ENCODE measurements at places on chromosomes 5 and 9.

GRCh38 chr5:118326481-118327045, 661.8 kb downstream of the DTWD2 start:
- DNase-seq: peak; percentile 6

DNA sequence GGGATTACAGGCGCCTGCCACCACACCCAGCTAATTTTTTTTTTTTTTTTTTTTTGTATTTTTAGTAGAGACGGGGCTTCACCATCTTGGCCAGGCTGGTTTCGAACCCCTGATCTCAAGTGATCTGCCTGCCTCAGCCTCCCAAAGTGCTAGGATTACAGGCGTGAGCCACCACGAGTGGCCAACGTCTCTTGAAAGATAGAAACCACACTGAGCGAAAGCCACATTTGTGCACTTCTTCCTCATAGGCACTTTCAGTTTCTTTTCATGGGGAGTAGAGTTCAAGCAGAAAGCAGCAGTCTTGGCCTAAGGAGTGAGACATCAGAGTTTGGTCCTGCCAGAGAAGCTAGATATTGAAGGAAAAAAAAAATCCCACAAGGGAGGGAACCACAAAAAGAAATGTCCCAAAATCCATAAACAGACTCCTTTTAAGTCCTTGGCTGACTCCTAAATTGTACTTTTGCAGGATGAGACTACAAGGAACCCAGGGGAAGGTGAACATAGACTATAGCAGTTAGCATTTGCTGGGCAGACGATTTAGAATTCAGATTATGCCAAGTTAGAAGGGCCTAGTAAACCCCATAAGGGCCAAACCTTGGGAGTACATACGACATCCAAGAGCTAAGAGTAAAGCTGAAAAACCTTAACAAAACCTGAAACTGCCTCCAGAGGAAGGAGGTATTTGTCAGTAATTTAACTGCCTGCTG, 43.9 kb upstream of the GLIPR2 start:
- no peak for DNase-seq

GRCh38 chr5:82664732-82665131, 386.6 kb upstream of the RPS23 start:
- no peak for DNase-seq

DNA sequence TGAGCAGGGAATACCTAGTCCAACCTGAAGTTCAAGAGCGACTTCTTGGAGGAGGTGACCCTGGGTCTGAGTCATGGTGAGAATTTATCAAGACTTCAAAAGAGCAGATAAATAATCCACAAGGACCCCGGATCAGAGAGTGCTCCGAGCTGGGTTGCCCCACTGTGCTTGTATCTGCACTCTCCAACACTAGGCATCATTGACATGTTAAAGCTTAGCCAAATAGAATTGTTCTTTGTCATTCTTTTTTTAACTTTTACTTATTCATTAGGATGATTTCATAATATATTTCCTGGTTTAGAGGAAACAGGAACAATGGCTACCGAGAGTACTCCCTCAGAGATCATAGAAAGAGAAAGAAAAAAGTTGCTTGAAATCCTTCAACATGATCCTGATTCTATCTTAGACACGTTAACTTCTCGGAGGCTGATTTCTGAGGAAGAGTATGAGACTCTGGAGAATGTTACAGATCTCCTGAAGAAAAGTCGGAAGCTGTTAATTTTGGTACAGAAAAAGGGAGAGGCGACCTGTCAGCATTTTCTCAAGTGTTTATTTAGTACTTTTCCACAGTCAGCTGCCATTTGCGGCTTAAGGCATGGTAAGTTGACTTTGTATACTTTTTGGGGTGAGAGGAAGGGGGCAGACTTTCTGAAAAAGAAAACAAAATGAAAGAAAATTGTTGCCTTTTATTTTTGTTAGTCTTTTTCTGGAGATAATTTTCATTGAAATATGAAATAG, at the start of gene CARD6:
TSS of gene CARD6 (plus strand) at position 300 of the 738 bp plus-strand sequence. CDS start at position 316, 16 bp downstream.
- peak; percentile 63 for DNase-seq

- DNase-seq: no peak
Observed at GRCh38 chr9:8784838-8785237, 985.3 kb upstream of the DMAC1 start.

DNA sequence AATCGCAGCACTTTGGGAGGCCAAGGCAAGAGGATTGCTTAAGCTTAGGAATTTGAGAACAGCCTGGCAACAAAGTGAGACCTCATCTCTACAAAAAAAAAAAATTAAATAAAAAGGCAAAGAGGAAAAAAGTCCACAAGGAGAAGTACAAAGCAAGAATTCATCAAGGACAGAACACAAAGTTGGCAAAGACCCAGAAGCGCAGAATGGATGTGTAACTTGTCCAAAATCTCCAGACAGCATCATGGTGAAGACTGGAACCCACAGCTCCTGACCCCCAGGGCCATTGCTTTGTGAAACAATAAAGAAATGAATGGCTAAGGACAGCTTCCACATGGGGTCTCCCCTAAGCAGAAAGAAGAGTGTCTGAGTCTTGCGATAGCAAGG, 7.8 kb downstream of the HSD17B3 start:
- no peak for DNase-seq

DNA sequence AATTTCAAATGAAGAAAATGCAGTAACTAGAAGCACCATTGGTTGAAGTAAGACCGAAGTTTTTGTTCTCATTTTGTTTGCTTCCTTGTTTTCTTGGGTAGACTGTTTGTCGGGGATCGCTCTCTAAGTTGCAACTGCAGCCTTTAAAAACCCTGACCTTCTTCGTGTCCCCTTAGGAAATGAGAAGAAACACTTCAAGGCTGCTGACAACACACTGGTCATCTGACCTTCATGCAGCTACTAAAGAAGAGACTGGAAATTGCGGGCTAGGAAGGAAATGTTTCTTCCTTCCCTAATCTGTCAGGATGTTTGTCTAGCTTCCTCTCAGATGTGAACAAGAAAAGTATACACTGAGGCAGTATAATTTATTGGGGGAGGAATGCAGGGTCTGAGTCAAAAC, 50.7 kb upstream of the CHSY3 start:
- no peak for DNase-seq

DNA sequence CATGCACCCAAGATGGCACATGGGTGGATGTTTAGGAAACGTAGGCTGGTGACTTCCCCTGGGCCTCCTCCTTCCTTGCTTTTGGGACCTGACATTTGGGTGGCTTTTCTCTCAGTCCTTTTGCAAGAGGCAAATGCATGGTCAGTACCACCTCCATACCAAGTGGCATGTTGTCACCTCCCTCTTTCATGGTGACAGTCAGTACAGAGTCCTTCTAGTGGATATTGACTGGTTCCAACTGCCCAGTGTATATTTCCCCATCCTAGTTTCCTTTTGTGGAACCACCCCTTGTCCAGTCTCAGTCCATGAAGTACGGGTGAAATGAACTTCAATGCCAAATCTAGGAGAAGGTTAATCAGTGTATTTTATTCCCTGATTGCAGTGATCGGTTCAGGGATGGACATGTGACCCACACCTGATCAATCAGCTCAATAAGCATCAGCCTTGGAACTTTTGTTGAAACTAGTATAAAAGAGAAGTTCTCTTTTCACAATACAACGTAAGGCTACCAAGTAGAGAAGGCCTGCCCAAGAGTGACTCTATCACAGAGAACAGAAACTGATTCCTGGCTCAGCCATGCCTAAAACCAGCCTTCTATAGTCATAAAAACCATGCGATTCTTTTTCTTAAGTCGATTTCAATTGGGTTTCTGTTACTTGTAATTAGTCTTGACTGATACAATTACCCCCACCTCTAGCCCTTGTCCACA, 143.4 kb upstream of the KLF9 start:
- DNase-seq: no peak

All from HCEC 1CT (cell line).